ENCODE measurements at places on chromosomes 12 and 14.

- no peak for DNase-seq
Measured at GRCh38 chr12:67275380-67275913, 6.3 kb downstream of the CAND1 start.

- DNase-seq: no peak
Measured at GRCh38 chr12:130421896-130422295, 84.2 kb downstream of the PIWIL1 start.

GRCh38 chr14:80037349-80037748 is 174.0 kb downstream of the DIO2 start:
- DNase-seq: no peak

DNA sequence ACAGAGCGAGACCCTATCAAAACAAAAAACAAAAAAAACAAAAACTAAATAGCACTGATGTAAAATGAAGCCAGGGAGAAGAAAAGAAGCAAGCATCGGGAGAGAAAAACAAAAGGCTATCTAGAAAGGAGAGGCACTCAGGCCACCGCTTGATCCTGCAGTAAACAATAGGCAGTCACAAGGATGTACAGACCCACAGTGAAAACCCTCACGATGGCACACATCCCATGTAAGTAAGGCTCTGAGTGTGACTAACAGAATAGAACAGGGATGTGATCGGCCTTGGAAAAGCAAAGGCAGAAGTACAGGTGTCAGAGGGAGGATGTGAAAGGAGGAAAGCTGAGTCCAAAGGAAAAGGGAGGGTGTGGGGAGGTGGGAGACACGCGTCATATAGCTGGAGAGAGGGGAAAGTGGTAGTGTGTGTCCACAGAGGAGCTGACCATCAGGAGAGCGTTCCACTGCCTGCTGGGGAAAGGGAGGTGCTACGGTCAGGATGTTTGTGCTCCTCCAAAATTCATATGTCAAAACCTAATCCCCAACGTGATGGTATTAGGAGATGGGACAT is 31.5 kb downstream of the CAMKK2 start:
- DNase-seq: no peak

- no peak for DNase-seq
Measured at GRCh38 chr14:93946104-93946503, 19.0 kb downstream of the FAM181A start.

- DNase-seq: no peak
Measured at GRCh38 chr12:33589576-33590114, 150.0 kb upstream of the SYT10 start.

DNA sequence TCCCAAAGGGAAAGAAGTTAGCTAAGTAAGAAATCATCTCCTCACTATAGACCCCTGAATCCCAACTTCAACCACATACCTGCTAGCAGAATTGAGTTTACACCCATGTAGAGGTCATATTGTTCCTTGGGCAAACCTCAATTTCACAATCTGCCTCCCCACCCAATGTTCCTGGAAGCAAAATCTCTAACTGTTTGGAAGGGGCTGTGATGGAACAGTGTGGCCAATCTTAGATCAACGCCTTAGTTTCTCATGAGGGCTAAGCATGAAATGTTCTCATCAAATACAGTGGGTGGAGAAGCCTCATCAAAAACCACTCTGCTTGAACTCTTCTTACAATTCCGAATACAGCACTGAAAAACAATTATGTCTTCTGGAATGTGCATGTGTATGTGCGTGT is 284.0 kb upstream of the NOS1 start:
- no peak for DNase-seq

DNA sequence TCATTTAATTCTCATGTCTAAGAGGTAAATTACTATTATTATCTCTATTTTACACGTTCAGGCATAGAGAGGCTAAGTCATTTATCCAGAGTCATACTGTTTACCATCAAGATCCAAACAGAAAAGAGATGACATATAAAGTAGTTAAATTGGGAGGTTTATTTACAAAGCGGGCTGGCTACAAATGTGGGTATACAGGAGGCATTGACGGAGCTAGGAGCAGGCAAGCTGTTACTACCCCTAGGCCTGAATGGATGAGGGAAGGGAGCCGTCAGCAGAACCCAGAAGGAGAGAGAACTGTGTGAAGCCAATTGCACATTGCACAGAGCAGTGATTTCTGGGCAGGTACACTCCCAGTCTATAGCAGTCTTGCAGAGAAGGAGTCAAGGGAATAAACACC is 39.8 kb downstream of the DACT1 start:
- DNase-seq: no peak

DNA sequence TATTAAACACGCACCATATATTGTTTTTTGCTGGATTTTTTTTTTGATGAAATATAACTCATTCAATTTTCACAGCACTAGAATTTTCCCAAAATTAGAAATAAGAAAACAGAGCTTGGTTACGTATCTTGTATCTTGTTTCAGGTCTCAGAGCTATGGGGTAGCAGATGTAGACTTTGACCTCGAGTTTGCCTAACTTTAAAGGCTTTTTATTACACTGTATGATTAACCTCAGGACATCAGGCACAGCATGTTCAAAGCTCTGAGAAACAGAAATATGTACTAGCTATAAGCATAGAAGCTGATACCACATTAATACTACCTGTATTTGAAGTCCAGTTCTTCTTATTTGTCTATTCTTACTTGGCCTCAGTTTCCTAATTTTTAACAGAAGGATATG is 171.9 kb upstream of the KITLG start:
- DNase-seq: no peak

- DNase-seq: no peak
Measured at GRCh38 chr14:52269100-52269499, 1.6 kb downstream of the PTGDR start.

- no peak for DNase-seq
Measured at GRCh38 chr12:91400271-91400670, 217.7 kb upstream of the DCN start.

DNA sequence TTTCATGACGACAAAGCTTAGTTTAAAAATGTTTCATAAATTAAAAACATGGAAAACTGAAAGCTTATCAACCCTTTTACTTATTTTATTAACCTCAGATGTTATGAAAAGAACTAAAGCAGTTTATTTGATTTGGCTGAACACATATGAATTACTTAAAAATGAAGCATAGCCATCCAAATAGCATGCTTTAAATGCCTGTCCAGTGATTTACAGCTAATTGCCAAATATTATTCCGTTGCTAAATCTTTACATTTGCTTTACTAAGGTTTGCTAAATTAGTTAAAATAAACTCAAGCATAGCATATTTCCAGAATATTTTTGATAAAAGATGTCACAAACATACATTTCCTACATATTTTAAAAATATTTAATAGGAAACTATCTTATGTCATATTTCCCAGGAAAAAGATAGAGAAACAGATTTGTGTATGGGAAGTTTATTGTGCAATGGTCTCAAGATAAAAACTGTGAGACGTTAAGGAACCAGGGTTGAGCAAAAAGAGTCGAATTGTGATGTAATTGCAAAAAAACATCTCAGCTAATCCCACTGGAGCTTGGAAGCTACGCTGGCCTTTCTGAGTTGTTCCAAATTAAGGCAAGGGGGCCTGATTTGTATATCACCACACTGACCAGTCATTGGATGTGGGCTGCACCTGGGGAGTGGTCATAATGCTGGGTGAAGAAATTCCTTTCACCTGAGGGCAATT is 25.8 kb downstream of the GPR135 start:
- no peak for DNase-seq

GRCh38 chr12:127785986-127786590 is 480.9 kb upstream of the TMEM132C start:
- DNase-seq: no peak

DNA sequence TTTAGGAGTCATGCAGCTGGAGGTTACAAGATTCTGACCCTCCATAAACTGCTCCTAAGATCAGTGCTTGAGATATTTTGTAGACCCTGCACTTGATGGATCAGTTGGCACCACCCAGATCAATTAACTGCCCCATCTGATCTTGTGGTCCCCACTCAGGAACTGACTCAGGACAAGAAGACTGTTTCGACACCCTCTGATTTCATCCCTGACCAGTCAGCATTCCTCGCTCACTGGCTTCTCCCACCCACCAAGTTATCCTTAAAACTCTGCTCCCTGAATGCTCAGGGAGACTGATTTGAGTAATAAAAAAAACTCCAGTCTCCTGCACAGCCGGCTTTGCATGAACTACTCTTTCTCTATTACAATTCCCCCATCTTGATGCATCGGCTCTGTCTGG is 360.2 kb downstream of the GALC start:
- no peak for DNase-seq

GRCh38 chr14:77025744-77026165 is 2.8 kb downstream of the IRF2BPL start:
- DNase-seq: no peak

DNA sequence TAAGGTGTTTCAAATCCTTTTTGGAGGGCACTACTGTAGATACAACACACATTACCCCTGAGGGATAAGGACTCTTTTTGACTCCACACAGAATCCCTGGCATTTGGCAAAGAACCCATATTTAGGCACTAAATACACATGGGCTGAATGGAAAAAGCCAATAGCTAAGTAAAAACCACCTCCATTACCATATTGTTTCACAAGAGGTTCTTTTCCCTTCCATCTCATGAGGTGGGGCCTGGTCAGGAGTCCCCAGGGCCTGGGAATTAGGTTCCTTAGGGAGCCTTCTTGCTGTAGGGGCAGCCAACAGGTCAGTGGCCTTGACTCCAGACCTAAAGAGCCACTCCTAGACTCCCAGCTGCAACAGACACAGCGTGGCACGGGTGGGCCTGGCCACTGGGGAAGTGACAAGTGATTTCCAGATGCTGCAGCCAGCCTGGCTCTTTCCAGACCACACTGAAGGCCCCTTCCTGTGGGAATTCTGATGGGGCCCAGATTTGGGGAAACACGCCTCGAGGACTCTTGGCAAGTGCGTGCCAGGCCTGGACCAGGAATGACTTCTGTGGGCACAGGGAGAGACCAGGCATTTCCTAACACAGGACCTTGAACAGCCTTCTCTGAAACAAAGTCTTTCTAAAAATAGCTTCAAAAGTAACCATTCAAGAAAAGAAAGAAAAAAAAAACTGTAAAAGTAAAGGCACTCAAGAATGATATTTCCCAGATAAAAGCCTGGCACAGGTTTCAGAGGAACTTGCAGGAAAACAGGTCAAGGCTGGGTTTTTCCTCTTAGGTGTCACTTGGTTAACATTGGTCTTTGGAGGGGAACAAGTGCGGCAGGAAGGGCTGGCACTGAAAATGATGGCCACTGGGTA is 18.1 kb downstream of the SSH1 start:
- DNase-seq: no peak

- DNase-seq: no peak
Measured at GRCh38 chr12:2805143-2805520, 7.3 kb upstream of the ITFG2 start.

DNA sequence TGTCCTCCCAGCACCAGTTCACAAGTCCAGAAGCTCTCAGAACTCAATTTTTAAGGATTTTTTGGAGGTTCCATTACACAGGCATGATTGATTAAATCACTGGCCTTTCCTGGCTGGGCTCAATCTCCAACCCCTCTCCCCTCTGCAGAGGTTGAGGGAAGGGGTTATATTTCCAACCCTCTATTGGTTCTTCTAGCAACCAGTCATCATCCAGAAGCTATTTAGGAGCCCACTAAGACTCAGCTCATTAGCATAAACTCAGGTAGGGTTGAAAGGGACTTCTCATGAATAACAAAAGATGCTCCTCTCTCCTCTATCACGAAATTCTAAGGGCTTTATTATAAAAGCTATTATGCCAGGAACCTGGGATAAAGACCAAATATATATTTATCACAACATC is 41.5 kb downstream of the SPPL3 start:
- DNase-seq: no peak

GRCh38 chr14:105411985-105412770 is 7.4 kb upstream of the MTA1 start:
- DNase-seq: no peak

DNA sequence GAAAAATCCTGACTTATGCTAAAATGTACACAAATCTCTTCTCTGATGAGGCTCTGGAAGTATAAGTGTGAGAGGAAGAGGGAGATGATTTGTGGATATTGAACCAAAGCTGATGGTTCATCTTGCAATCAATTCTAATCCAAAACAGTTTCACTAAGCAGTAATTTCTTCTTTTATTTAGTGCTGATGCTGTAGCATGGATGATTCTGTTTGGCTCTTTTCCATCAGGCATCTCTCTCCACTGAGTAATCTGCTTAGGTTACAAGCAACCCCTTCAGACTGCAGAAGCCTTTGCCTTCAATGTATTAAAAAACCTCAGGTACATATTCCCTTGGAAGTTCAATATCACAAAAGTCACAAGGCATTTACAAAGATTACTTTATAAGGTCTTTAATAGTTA is 159.1 kb upstream of the CCDC198 start:
- no peak for DNase-seq

DNA sequence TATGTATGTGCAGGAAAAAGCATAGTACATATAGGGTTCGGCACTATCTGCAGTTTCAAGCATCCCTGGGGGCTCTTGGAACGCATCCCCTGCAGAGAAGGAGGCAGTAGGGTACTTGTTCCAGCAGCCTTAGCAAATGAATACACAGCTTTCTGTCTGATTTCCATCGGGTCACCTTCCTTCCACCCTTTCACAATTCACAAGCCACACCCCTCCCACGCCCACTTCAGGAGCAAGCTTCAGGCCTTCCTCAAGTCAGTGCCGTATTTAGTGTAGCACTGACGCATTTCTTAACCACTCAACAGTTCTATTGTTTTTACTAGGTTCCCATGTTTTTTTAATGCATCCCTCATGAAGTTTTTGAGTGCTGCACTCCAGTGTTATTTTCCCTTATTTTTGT is 64.2 kb downstream of the CLMN start:
- no peak for DNase-seq

GRCh38 chr14:22180045-22180444 is 409.0 kb downstream of the DAD1 start:
- no peak for DNase-seq

DNA sequence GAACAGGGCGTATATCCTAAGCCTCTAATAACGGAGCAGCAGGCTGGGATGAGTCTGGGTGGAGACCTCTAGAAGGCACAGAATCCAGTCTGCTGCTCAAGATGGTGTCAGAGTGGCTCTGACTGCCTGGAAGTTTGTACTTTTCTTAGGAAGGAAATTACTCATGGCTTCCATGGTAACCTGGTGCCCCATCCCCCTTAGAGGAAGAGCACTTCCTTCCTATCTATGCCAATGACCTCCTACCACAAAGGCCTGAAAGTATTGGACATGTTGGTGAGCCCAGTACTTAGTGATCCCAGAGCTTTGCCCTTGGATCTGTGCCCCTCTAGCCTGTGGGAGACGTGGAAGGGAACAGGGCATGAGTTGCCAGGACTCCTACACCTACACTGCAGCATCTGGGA is 1.5 kb downstream of the BATF start:
- DNase-seq: no peak

GRCh38 chr14:74737753-74738325 is 24.9 kb downstream of the FCF1 start:
- no peak for DNase-seq

- DNase-seq: no peak
Measured at GRCh38 chr14:95483309-95484165, 32.9 kb downstream of the SYNE3 start.

GRCh38 chr12:19227880-19228210 is 98.3 kb downstream of the PLEKHA5 start:
- DNase-seq: no peak

DNA sequence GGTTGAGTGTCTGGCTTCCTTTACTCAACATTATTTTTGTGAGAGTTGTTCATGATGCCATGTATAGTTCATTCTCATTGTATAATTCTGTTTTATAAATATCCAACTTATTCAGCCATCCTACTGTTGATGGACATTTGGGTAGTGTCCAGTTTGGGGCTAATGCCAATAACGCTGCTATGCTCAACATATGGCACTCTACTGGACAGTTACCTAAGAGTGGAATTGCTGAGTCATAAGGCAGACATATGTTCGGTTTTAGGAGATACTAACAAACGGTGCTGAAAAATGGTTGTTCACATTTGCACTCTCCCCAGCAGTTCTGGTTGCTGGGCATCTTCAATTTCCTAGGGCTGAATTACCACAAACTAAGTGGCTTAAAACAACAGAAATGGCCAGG is 28.7 kb upstream of the P2RX4 start:
- DNase-seq: no peak
